ENCODE measurements at places on chromosomes 16 and 17.

GRCh38 chr16:88768071-88768783 lies 16.8 kb downstream of the PIEZO1 start:
- DNase-seq = peak; percentile 72

DNA sequence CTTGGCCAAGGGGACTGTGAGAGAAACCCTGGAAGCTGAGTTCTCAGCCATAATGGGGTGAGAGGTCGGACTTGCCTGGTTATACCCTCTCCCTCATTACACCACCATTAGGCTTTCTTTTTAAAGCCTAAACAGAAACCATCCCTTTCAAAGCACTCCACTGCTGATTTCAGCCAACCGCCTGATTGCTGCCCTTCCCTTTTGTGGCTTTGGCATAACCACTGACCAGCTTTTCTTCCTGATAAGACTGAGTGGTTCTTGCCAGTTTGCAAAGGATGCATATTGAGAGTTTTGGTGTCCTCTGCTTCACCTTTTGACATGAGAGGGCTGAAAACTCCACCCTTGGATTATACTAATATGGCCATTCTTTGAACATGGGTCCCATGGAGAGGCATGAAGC lies 308.2 kb upstream of the GOT2 start:
- DNase-seq = no peak

DNA sequence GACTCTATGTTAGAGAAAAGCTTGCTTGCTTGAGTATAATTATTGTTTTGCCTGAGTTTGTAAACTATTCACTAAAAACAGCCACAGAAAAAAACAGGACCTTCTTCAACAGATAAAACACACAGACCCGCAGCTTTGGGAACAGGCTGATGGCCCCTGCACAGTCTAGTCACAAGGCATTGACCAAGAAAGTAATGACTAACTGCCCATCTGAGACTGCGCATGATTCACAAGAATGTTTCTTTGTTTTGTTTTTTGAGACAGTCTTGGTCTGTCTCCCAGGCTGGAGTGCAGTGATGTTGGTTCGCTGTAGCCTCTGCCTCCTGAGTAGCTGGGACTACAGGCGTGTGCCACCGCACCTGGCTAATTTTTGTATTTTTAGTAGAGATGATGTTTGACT lies 2.8 kb upstream of the ZKSCAN2 start:
- DNase-seq = no peak

GRCh38 chr16:11449716-11450115 lies 104.5 kb downstream of the RMI2 start:
- no peak for DNase-seq

DNA sequence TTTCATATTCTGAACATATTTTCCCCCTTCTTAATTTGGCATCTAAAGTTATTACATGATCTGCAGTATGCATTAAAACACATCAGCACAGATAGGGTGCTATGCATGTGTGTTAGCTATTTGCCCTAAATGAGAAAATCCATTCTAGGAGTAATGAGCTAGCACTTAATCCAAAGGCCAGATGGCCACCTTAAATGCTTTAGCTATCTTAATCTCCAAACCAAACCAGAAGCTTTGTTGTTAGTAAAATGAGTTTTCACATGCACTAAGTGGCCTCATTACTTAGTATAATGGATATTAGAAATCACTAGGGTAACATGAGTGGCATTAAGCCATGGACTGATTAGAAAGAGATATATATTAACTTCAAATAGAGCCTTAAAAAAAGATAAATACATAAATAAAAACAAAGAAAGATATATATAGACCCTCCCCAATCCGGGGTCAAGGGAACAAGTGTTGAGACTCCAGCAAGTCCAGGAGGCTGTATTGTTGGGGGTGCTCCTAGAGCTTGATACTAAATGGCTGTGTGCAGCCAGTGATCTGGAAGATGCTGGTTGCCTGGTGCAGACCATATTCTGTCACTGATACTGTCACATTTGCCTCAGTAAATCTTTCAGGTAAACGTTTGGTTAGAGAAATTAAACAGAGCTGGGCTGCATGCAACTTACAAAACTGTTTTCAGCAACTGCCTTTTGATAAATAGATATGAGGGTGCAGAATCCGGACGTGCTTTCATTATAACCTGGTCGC lies 67.3 kb downstream of the MYH10 start:
- no peak for DNase-seq

- no peak for DNase-seq
Measured at GRCh38 chr17:36017799-36018198, at the start of gene CCL23. Gene CCL23, minus strand, starts transcription at chr17:36017972. Its CDS starts 75 bp downstream, at chr17:36017897.

DNA sequence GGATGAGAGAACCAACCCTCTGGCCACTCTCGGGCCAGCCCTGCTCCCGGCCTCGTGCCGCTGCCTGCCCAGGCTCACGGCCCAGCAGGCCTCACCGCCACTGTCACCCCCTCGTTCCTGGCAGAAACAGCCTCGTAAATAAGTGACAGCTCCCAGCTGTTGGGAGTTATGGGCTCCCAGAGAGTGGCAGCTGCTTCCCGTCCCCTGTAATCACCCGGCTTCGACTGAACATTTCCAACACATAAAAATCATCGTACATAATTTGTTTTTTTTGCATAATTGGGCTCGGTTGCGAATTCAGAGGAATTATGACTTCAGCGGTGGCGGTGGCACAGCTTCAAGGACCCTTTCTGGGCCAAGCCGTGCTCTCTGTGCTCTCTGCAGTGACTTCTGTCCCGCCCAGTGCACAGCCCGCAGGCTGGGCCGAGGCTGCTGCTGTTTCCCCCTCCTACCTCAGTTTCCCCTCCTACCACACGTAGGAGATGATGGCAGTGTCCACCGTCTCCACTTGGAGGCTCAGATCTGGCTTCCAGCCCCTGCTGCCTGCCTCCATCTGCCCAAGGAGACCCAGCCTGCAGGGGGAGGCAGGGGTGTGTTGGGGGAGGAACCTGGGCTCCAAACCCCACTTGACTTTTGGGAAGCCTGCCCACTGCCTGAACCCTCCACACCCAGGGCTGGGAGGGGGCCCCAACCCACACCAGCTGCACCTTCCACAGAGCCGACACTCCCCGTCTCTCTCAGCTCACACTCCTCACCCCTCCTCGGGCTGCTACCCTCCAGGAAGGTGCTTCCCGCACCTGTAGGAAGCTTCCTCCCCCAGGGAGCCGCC lies 84.9 kb downstream of the RTN4RL1 start:
- no peak for DNase-seq

Measured in glutamatergic neuron (in vitro differentiated cells).